ENCODE measurements at places on chromosomes 3 and 15.

- no peak for DNase-seq
These were observed 8.7 kb upstream of the WNT7A start for GRCh38 chr3:13888576-13888975.

GRCh38 chr3:197700095-197700494 is 36.6 kb downstream of the RUBCN start:
- peak; percentile 6 for DNase-seq

- peak; percentile 32 for DNase-seq
These were observed 226.5 kb upstream of the GPR149 start for GRCh38 chr3:154656486-154656885.

DNA sequence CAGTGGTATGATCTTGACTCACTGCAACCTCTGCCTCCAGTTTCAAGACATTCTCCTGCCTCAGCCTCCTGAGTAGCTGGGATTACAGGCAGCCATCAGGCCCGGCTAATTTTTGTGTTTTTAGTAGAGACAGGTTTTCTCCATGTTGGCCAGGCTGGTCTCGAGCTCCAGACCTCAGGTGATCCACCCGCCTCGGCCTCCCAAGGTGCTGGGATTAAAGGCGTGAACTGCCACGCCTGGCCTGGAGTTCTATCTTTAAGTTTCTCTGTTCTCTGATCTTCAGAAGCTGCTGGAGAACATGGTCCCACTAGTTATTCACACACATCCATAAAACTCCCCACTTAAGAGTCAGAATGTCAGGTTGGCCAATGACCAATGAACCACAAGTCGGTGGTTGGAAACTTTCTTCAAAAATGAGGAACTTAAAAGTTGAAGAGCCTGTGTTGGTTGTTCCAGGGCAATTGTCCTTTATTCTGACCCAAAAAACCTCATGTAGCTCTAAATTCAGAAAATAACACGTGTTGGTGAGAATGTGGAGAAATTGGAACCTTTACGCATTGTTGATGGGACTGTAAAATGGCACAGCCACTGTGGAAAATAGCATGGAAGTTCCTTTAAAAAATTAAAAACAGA is 55.9 kb upstream of the PIK3CB start:
- DNase-seq: no peak

GRCh38 chr3:13173186-13173585 is 100.0 kb upstream of the IQSEC1 start:
- no peak for DNase-seq

DNA sequence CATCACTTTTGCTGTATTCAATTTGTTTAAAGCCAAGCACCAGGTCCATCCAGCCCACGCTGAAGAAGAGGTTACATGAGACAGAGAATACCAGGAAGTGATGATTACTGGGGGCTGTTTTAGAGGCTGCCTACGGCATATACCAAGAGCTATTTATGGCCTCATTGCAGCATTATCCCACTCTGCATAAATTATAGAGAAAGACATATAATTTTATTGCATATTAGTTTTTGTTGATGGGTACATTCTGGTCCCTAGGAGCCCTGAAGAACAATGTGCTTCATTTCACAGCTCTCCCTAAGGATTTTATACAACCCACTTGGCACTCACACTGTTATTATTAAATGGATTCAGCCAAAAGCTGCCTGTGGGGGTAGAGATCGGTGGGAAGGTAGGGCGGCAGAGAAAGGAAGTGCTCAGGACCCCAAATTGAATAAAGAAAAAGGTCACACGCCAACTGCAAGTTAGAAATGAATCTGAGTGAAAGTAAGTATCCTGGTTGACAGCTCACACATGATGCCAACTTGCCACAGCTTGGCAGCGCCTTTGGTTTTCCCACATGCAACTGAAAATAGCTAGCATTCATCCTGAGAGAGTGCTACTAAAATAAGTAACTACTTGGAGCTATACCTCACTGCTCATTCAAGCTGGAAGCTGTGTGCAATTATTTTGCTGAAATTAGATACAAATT is 73.7 kb downstream of the CCNL1 start:
- no peak for DNase-seq

- no peak for DNase-seq
These were observed 273.3 kb downstream of the RPLP1 start for GRCh38 chr15:69725957-69726356.

DNA sequence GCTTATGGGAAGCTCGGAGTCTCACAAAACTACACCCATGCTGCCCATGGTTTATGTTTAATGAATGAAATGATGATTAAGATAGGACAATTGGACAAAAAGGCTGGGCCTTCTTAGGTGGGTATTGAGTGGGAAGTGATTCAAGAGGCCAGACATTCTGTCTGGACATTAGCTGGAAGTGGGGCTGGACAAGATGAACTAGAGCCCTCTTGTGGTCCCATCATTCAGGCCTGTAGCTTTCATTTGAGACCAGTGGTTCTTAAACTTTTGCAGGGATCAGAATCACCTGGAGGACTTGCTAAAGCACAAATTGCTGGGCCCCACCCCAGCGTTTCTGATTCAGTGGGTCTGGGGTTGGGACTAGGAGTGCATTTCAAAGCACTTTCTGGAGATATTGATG is 290.4 kb upstream of the CTDSPL start:
- DNase-seq: peak; percentile 12

GRCh38 chr3:49500732-49501609 is 30.9 kb downstream of the DAG1 start:
- DNase-seq: peak; percentile 99

- no peak for DNase-seq
These were observed 49.0 kb downstream of the CLDN11 start for GRCh38 chr3:170467571-170468147.

GRCh38 chr3:151772825-151773480 is 39.2 kb downstream of the AADACL2 start:
- DNase-seq: no peak
